Naive B cell (primary cell): ENCODE measurements at places on chromosomes 13 and 19.
A peak's percentile ranks its signal among the peaks of the same experiment; 100 is the strongest.

DNA sequence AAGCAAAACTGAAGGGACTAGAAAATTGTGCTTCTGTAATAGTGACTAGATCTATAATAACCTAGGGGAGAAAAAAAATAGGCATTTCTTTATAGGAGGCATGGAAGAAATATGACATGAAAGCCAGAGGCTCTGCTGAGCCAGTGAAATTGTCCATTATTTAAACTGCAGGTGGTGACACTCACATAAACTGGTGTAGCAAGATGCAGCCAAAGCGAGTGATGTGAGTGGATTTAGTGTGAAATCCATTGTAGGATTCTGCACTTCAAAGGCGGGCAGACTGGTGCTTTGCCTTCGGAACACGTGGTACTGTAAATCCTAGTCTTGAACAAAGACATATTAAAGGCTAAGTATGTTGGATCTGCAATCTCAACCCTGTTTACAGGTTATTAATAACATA, 361.9 kb downstream of the TBC1D4 start:
- no peak for DNase-seq

- no peak for DNase-seq
Observed at GRCh38 chr19:50710094-50710493, 9.5 kb downstream of the SHANK1 start.

DNA sequence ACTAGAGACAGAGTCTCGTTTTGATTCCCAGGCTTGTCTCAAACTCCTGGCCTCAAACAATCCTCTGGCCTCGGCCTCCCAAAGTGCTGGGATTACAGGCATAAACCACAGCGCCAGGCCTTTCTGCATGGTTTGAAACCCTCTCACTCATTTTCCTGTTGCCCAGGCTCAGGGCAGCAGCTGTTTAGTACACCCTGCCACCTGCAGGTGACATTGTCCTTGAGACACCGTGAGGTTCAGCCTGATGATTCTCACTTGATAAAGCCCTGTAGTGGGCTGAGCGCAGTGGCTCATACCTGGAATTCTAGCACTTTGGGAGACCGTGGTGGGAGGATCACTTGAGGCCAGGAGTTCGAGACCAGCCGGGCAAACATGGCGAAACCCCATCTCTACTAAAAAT, 12.5 kb downstream of the IL12RB1 start:
- DNase-seq: no peak

DNA sequence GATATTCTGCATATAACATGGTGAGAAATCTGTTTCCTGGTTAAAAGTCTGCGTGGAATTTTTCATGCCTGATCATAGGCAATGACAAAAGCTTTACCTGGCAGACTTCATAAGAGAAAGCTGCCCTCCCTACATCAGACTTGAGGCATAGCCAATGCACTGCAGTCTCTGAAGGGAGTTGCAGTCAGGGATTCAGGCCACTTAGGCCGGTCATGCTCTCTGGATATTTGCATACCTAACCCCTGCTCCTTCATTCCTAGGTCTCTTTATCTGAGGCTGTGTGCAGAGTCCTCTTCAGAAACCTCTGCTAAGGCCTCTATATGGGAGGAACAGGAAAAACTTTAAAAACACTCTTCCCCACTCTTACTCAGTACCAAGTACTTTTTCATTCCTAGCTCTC, 287.4 kb downstream of the PCDH17 start:
- DNase-seq: no peak

DNA sequence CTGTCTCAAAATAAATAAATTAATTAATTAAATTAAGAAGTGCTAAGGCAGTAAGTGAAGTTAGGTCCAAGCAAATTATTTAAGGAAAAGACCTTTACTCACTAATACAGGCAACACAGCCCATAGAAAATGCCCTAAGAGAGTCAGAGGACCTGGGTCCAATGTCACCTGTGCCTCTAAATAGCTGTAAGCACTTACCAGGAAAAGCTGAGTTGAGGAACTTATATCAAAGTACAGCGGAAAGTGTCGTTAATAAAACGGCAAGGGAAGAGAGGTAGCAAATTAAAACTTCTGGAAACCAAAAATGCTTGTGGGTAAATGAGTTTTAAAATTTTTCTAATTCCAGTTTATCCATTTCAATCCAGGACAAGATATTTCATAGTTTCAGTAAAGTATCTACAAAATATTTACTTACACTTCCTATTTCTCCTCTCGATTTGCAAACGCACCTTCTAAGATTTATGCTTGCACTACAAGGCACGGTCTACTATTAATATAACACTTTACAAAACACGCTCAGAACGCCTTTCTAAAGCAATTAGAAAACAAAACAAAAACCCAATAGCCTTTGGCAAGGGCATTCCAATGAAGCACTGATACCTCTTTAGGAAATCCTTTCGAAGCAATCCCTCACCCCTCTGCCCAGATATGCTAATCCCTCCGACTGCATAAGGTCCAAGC, 963 bp downstream of the VPS36 start:
- DNase-seq: no peak

DNA sequence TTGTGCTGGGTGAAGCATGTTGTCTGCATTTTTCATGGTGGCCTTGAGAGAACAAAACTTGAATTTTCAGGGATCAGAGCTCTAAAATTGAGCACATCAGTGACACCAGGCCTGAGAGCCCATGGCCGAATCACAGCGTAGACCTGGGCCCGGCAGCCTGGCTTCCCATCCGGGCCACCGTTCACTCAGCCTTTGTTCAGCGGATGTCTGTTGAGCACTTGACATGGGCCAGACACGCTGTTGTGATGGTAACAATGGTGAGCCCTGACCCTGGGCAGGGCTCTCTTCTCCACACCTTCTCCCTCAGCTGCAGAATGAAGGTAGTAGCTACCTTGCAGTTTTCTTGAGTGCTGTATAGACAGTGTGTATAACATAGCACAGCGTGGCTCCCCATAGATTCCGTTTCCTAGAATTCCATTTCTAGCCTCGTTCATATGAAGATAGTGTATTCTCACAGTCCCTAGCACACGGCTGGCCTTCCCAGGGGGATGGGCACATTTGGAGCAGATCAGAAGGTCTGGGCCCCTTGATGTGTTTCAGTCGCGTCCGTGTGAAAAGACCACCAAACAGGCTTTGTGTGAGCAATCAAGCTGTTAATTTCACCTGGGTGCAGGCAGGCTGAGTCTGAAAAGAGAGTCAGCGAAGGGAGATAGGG, 75.3 kb downstream of the RAB20 start:
- DNase-seq: no peak

- no peak for DNase-seq
Observed at GRCh38 chr19:8320564-8321066, 560 bp downstream of the NDUFA7 start.

DNA sequence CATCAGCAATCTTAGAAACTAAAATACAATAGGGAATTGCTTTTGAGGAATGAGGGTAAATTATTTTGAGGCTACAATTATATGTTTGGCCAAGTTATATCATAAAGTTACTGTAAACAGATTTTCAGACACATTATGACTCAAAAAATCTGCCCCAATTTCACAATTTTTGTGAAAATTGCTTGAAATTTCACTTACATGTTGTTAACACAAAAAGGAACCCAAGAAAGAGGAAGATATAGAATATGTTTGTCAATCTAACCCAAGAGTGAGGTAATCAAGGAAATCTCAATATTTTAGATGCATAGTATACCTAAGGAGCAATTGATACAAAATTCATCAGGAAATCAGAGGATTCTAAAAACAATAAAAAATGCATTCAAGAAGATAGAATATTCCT, 73.9 kb upstream of the FNDC3A start:
- no peak for DNase-seq

DNA sequence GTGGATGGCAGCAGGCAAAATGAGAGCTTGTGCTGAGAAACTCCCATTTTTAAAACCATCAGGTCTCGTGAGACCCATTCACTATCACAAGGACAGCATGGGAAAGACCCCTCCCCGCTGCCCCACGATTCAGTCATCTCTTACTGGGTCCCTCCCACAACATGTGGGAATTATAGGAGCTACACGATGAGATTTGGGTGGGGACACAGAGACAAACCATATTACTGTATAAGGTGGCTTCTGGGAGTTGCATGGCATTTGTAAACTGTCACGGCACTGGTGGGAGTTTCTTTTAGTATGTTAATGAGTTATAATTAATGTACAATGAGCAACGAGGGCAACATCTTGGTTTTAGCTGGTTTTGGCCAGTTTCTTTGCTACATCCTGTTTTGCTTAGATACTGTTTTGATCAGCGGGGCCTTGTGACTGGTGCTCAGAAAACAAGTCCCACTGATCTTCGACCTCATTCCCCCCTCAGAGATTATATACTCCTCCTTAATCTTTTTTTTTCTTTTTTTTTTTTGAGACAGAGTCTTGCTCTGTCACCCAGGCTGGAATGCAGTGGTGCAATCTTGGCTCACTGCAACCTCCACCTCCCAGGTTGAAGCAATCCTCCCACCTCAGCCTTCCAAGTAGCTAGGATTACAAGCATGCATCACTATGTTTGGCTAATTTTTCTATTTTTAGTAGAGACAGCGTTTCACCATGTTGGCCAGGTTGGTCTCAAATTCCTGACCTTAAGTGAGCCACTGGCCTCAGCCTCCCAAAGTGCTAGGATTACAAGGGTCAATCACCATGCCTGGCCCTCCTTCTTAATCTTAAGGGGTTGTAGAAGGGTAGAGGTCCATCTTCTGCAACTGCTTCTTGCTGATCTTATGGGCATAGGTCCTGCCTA, 21.3 kb upstream of the ZNF599 start:
- DNase-seq: no peak

GRCh38 chr19:11020982-11021759, 60.3 kb downstream of the SMARCA4 start:
- no peak for DNase-seq

DNA sequence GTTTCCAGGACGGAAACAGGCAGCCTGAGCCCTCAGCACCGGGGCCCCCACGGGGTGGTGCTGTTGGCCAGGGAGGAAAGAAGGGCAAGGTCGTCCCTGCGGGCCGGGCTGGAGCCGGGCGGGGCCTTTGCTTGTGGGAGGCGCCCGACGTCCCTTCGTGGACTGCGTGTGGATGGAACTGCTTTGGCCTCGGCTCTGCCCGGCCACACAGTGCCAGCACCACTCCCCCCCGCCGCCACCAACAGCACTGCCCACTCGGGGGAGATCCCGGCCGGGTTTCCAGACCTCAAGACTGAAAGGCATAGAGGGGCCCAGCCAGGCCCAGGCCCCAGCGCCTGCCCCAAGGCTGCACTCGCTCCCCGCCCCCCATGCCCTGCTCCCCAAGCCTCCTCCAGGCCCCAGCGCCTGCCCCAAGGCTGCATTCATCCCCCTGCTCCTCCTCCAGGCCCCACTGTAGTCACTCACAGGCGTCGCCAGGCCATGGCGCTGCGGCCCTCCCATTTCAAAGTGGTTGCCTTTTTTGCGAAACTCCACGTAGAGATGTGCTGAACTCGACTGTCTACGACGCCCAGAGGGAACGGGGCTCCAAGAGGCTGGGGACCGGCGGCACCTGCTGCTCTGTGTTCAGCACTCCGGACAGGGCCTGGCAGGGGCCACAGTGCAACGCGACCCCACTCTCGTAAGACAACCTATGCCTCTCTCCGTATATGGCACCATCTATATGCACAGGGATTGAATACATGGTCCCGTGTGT, 22.5 kb downstream of the C13orf46 start:
- DNase-seq: peak; percentile 66

DNA sequence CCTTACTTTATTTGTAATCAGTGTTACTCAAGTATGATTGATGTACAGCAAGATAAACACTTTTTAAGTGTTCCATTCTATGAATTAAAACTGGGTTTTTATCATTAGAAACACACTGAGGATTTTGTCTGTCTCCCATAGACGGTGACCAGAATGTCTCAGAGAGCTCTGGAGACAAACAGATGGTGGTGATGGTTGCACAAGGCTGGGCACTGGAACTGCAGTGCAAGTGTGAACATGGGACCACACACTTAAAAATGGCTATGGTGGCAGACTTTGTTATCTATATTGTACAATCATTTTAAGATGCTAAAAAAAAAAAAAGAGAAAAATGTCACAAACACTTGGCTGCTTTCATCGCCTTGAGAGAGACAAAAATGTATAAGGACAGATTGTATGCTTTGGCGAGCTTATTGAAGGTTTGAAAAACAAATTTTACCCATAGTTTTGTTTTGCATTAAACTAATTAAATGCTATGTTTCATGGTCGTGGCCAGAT, 273.0 kb downstream of the SHISA2 start:
- DNase-seq: no peak

GRCh38 chr13:48783181-48783630, 129.5 kb downstream of the CYSLTR2 start:
- no peak for DNase-seq

DNA sequence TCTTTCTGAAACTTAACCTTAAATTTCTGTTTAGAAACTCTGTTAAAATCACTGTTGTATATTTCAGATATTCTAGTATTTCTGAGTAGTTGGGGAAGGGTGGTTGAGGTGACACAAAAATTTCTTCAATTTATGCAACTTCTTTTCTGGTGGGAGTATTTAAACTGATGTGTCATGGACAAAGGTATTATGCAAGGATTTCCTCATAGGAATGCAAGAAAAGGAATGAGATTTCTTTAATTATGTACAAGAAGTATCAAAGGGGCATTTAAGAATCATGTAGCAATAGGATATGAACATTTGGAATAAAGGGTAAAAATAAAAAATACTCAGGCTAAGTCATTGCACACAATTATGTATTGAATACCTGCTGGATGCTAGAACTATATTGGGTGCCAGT, 575.8 kb upstream of the KLF12 start:
- DNase-seq: no peak

DNA sequence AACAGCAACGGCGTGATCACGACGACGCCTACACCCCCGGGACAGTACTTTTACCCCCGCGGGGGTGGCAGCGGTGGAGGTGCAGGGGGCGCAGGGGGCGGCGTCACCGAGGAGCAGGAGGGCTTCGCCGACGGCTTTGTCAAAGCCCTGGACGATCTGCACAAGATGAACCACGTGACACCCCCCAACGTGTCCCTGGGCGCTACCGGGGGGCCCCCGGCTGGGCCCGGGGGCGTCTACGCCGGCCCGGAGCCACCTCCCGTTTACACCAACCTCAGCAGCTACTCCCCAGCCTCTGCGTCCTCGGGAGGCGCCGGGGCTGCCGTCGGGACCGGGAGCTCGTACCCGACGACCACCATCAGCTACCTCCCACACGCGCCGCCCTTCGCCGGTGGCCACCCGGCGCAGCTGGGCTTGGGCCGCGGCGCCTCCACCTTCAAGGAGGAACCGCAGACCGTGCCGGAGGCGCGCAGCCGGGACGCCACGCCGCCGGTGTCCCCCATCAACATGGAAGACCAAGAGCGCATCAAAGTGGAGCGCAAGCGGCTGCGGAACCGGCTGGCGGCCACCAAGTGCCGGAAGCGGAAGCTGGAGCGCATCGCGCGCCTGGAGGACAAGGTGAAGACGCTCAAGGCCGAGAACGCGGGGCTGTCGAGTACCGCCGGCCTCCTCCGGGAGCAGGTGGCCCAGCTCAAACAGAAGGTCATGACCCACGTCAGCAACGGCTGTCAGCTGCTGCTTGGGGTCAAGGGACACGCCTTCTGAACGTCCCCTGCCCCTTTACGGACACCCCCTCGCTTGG, 966 bp downstream of the JUNB start:
- peak; percentile 67 for DNase-seq

DNA sequence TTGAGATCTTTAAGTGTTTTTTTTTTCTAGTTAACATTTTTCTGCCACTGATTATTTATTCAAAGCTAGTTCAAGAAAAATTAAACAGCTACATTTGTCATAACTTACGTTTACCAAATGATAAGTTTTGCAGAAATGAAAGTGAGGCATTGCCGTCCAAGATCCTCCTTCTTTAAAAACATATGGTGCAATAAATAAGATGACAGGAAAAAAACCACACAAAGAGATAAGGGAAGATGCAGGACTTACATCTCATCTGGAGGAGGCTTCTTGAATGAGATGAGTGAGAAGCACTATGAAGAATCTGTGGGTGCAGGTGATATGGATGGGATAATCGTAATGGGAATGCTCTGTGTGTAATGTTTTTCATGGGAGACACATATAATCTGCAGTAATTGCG, 12.4 kb downstream of the TNFSF13B start:
- DNase-seq: no peak
